ENCODE measurements at places on chromosomes 1 and 21. TPM values are rescaled to one million over a fixed set of nuclear protein-coding genes. Genes with fewer than 3 reads are reported as not detected.

Gene PRR9
- not detected for polyA plus RNA-seq

Gene TEDDM1
- 0.25 TPM for polyA plus RNA-seq

Gene DDR2
- 39.6 TPM for polyA plus RNA-seq

Gene KCNN3
- 2.3 TPM for polyA plus RNA-seq

Gene OR14A2
- not detected for polyA plus RNA-seq

Gene BMP8A
- polyA plus RNA-seq, result 0.56 TPM

Gene ALDH4A1
- polyA plus RNA-seq, result 21.1 TPM

Gene CRNN
- polyA plus RNA-seq, result not detected

Gene NTNG1
- 26.7 TPM for polyA plus RNA-seq

Gene CLEC20A
- not detected for polyA plus RNA-seq

Gene PLEKHM2
- 55.0 TPM for polyA plus RNA-seq

Gene GSTM5
- polyA plus RNA-seq, result 71.4 TPM

Gene KLHL21
- 13.8 TPM for polyA plus RNA-seq

Gene HTR6
- not detected for polyA plus RNA-seq

Gene CNN3
- 307 TPM for polyA plus RNA-seq

Gene TMEM200B
- 13.9 TPM for polyA plus RNA-seq

Gene KCNK1
- 5.4 TPM for polyA plus RNA-seq

Gene IL22RA1
- polyA plus RNA-seq, result 0.73 TPM

Gene OR2M5
- not detected for polyA plus RNA-seq

Gene IPO13
- 18.7 TPM for polyA plus RNA-seq

Gene GJB5
- 0.43 TPM for polyA plus RNA-seq

Gene HES2
- 0.17 TPM for polyA plus RNA-seq

Gene ARHGAP30
- polyA plus RNA-seq, result 3.8 TPM

Gene FAM167B
- 3.7 TPM for polyA plus RNA-seq

Gene VHLL
- not detected for polyA plus RNA-seq

Gene SERINC2
- polyA plus RNA-seq, result 10.4 TPM

Gene ZNHIT6
- 27.6 TPM for polyA plus RNA-seq

Gene CREB3L4
- polyA plus RNA-seq, result 33.2 TPM

Gene MEX3A
- polyA plus RNA-seq, result 59.0 TPM

Gene SAMSN1
- polyA plus RNA-seq, result 2.5 TPM

Gene PPT1
- polyA plus RNA-seq, result 87.3 TPM

All from left lung (tissue), 14 donors.